H1 (cell line): ENCODE measurements at places on chromosomes 13 and 19. TPM values are rescaled to one million over a fixed set of nuclear protein-coding genes. Genes with fewer than 3 reads are reported as not detected.

PCDH9 gene
- 0.60 and 0.77 TPM in 2 replicates for total RNA-seq

LILRB1 gene
- not detected in 2 replicates for total RNA-seq

- no peak for DNase-seq
These were observed 98.9 kb downstream of the FLT1 start for GRCh38 chr13:28396053-28396452.

GPR18 gene
- total RNA-seq, result not detected in 2 replicates

GRCh38 chr19:45162608-45163143 is 1.9 kb upstream of the NKPD1 start:
- DNase-seq, result no peak

DNA sequence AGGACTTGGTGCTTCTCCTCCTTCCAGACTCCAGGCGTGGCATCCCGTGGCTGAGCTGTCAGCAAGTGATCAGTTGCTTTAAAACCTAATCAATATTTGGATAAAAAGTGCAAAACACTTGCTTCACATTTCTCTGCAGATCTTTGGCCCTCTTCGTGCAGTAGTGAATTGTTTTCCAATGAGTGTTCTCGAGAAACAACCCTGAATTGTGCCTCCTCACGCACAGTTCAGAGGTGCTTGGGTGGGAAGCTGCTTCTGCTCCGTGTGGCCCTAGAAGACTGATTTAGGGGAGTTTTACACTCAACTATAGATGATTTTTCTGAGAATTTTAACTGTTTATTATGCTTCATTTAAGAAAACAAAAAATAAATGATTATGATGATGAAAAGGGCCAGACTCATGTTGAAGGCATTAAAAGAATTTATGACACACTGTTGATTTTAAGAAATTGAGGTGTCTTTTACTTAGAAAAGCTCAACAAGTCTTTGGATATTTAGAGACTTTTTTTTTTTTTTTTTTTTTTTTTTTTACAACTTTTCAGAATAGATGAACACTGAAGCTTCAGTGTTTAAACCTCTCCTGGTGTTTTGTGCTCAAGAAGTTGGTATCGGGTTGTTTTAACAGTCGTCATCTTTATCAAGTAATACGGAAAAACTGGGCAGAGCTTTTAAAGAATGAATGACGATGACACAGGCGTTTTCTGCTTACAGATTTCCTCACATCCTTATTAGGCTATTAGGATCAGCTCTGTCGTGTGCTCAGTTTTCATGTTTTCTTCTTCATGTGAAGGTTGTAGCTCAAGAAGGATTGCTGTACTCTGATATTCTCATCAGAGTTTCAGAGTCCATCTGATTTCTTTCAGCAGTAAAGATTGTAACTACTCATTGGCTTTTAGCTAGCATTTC is 39.5 kb upstream of the TEX29 start:
- no peak for DNase-seq

DNA sequence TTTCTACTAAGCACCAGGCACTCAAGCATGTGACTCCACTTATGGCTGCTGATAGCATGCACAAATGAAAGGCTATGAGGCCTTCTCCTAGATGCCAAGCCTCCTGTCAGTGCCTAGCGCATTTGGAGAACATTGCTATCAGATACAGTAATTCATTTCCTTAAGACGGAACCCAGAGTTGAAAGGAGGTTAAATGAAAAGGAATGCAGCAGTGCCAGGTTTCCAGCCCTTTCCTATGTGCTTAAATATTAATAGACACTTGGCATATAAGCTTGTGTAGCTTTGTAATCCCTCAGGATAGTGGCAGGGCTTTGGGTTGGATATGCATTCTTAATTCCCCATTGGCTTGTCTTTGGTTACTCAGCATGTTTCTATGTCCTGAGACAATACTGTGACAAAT is 140.1 kb upstream of the FRY start:
- DNase-seq, result no peak

- no peak for DNase-seq
These were observed 237.3 kb upstream of the GPC6 start for GRCh38 chr13:92989301-92989700.

DNA sequence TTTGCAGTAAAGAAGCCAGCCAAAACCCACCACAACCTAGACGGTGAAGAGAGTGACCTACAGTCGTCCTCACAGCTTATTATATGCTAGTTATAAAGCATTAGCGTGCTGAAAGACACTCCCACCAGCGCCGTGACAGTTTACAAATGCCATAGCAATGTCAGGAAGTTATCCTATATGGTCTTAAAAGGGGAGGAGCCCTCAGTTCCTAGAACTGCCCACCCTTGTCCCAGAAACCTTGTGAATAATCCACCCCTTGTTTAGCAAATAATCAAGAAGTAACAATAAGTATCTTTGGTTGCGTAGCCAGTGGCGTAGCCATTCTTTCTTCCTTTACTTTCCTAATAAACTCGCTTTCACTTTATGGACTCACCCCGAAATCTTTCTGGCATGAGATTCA is 227.9 kb upstream of the ARGLU1 start:
- no peak for DNase-seq

GRCh38 chr19:23762884-23763711 is 4.4 kb upstream of the ZNF681 start:
- DNase-seq, result peak; percentile 86

DNA sequence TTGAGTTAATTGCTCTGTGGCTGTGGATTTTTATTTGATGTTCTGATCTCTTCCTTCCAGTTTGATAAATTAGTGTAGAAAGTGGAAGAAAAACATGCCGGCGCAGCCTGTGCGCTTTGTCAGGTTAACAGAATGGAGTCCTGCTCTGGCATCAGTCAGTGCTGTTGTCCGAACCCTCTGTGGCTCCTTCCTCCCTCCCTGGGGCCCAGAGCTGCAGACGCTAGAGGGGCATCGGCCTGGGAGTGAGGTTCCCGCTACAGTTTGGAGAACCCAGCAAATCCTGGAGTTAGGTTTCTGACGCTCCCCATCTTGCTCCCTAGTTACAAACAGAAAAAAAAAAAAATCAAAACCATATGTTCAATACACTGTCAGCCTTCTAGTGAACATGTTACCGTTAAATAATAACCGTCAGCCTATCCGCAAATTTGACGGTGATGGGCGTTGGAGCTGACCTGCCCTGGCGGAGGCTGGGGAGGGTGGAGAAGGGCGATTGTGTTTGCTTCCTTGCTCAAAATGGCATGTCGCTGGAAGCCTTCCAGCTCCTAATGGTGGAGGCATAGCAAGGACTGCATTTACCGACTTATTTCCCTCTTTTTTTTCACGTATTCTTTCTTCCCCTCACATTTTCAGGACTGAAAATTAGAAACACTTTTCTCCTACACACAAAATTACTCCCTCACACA is 13.6 kb downstream of the MBNL2 start:
- no peak for DNase-seq

DACH1 gene
- 0.57 and 0.67 TPM in 2 replicates for total RNA-seq

DNA sequence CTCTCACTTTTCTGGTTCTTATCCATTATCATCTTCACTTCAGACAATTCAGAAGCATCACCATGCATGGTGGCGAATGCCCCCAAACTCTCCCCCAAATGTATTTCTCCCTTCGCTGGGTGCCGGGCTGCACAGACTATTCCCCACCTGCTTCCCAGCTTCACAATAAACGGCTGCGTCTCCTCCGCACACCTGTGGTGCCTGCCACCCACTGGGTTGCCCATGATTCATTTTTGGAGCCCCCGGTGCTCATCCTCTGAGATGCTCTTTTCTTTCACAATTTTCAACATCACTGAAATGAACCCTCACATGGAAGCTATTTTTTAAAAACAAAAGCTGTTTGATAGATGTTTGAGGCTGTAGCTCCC is 2.8 kb upstream of the F10 start:
- DNase-seq, result no peak

DNA sequence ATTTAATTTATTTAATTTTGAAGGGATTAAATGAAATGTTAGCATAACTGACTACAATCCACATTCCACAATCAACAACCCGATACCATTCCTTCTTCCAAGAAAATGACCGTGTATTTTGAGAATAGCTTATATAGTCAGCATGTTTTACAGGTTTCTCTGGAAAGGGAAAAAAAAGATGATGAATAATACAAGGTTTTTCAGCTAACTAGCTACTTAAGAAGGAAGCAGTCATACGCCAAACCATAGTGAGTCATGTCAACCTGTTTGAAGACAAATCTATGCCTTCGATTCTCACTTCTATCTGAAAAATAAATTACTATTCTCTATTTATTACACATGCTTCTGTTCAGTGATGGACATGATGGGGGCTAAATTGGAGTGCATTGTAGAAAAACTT is 258.6 kb downstream of the EFNB2 start:
- no peak for DNase-seq

DNA sequence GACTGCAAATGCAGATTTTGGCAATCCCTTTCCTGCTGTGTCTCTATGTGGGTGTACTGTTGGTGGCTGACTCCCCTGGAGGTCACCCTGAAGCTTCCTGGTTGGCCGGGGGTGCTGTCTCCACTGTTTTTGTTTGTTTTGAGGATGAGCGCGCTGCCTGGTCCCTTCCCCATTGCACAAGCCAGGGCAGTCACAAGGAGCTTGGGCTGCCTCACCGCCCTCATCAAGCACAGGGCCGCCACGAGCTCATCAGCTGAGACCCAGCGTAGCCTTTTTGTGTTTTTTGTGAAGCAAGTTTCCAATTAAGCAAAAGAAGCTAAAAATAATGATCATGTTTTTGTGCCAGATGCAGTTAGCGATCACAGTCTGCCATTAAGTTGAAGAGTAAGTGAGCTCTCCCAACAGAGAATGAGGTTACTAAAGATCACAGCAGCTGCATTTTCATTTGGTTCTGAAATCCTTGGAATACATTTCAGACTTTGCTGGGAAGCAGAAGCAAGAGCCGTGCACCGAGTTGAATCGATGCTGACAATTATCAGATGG is 57.8 kb downstream of the GGACT start:
- DNase-seq, result no peak

DNA sequence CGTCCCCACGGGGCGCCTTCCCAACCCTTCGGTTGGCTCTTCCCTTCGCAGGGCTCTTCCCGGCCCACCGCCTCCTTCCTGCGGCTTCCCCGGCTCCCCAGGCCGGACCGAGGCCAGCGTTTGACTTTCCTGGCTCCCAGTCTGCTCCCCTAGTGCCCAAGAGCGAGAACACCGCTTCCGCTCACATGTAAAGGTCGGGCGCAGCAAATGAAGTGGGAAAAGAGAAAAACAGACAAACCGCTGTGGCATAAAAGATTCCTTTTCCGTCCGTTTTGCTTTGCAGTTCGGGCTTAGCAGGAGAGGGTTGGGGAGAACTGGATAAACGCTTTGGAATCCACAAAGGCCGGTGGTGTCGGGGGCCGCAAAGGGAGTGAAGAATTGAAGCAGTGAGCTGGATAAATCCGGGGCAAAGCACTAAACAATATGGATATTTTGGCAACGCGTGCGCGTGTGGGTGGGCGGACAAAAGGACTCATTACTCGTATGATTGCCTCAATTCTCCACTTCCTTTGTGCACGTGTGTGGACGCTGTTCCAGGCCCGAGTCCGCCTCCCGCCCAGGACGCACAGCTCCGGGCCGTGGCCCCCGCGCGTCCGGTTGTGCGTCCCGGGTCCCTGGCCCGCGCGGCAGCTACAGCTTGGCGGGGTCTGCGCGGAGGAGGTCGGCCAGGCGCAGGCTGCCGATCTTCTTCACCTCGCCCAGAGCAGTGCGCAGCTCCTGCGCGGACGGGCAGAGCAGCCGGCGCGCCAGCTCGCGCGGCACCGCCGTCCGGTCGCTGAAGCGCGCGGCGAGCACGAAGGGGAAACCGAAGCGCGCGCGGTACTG is 8.6 kb upstream of the CDX2 start:
- peak; percentile 72 for DNase-seq

- DNase-seq, result no peak
These were observed 740.5 kb downstream of the SLITRK5 start for GRCh38 chr13:88411696-88412095.

GRCh38 chr13:48775804-48776203 is 122.1 kb downstream of the CYSLTR2 start:
- DNase-seq, result no peak

DNA sequence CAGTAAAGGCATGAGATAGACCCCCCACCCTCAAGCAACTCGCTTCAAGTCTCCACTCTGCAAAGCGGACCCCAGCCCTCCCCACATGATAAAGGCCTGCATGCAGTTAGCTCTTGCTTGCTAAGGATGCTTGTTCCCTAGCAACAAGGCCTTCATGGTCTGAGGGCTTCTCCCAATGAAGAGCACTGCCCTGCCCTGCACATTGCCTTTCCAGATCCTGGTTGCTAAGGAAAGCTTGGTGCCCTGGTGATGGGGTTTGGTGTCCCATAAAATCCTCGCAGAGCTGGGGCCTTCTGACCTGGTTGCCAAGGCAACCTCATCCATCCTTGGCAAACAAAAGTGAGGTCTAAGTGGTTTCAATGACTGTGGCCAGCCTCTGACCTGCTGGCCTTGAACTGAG is 6.0 kb downstream of the DBP start:
- no peak for DNase-seq

DNA sequence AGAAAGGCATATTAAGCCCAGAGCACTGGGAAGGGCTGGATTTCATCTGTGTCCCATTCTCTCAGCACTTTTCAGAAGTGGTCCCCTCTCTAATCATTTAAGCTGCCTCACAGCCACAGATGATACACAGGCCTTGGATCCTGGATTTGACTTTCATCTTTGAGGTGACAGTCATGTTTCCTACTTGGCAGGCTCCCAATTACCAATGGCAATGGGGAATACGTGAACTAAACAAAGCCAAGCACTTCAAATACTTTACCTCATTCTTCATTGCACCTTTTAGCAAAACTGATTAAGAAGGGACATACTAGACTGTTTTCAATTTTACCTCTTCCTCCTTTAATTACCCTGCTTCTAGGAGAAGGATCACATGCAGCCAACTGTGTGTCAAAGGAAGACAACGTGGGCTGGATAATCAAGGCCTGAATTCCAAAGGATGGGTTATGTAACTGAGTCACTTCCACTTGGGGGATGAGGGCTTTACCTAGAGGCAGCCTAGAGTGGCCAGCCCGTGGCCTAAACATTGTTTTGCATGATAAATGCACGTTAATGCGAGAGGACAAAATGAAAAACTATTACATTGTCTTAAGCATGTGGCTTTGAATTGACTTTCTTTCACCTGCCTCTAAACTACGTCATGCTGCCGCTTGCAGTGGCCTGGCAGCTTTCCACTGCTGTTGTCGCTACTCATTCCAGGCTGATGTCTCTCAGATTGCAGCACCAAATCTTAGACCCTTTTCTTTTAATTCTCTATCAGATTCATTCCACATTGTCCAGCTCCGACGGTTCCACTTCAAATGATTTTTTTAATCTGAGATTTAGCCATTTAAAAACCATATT is 95.0 kb downstream of the KCTD12 start:
- DNase-seq, result peak; percentile 1

DNA sequence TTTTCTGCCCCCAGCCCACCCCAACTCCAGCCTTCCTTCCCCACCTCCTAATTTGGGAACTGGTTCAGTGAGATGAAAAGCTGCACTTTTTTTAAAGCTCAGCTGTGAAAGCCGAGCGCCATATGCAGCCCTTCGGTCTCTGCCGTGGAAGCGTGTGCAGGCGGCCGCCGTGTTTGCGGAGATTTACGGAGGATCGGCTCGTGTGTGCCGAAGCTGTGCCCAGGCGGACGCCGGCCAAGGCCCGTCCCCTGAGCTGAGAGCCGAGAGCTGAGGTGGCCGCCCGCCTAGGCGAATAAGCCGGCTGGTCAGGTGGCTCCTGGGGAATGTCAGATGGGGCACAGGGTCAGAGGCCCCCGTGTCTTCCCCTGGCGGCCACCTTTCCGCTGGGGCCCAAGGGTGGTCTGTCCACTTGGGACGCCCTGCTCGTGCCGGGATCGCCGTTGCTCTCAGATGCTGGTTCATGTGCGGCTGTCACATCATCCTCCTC is 78.7 kb downstream of the ZNF536 start:
- DNase-seq, result no peak

ELAVL3 gene
- total RNA-seq, result 1.0 and 2.0 TPM in 2 replicates

ACP7 gene
- total RNA-seq, result 0.50 and 0.98 TPM in 2 replicates

GRCh38 chr19:19624032-19624570 is 3.9 kb downstream of the LPAR2 start:
- DNase-seq, result no peak

- DNase-seq, result no peak
These were observed 321.1 kb upstream of the EDNRB start for GRCh38 chr13:78239714-78240113.
